ENCODE measurements at places on chromosomes 6 and 20. TPM values are rescaled to one million over a fixed set of nuclear protein-coding genes. Genes with fewer than 3 reads are reported as not detected.

The HLA-DQB2 gene
- 0.58 TPM for total RNA-seq

The TEAD3 gene
- 37.6 TPM for total RNA-seq

The CDH22 gene
- 2.9 TPM for total RNA-seq

The MUC22 gene
- 0.06 TPM for total RNA-seq

The PRL gene
- total RNA-seq = not detected

The POPDC3 gene
- total RNA-seq = 31.6 TPM

The SLPI gene
- 16.6 TPM for total RNA-seq

The BHLHE23 gene
- total RNA-seq = not detected

The TLDC2 gene
- not detected for total RNA-seq

The HCK gene
- total RNA-seq = 7.4 TPM

The RIN2 gene
- 59.6 TPM for total RNA-seq

The OVOL2 gene
- not detected for total RNA-seq
